ENCODE measurements at places on chromosomes 16 and 17.

DNA sequence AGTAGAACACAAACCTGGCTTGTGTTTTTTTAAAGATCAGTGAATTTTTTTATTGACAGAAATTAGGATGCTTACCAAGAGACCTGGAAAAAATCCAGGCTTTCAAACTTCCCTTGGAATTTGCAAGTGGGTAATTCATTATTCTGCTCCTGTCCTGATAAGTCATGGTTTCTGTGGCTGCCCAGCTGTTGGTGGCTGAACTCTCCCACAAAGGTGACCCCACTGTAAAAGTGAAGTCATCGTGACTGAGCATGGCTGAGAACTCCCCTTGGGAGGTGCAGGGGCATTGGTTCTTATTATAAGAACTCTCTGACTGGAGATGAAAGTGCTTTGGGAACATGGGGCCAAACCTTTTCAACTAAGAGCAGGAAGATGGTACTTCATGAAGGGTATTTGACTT, 46.6 kb upstream of the TANC2 start:
- no peak for DNase-seq

DNA sequence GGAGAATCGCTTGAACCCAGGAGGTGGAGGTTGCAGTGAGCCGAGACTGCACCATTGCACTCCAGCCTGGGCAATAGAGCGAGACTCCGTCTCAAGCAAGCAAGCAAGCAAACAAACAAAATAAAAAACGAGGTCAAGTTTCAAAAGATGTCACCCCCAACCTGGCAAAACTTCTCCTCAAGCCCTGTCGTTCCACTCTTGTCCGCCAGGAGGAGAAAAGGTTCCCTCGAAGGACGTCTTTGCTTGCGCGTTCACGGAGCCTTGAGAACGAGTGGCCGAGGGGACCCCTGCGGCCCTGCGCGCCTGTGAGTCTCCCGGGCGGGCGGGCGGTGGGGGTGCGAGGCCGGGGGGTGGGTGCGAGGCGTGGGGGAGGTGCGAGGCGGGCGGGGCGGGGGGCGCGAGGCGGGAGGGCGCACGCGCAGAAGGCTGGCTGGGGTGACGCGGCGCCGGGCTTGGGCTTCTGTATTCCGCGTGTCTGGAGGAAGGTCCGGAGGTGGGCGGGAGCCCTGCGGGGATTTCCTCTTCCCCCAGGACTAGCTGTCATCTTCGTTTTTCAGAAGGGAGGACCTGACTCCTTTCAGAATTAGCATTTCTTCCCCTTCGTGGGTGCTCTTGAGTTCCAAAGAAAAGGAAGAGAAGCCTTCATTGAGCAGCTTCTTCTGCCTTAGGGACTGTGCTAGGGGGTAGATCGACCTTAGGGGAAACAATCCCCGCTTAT, 3.7 kb downstream of the SLC52A1 start:
- DNase-seq, result peak; percentile 67

DNA sequence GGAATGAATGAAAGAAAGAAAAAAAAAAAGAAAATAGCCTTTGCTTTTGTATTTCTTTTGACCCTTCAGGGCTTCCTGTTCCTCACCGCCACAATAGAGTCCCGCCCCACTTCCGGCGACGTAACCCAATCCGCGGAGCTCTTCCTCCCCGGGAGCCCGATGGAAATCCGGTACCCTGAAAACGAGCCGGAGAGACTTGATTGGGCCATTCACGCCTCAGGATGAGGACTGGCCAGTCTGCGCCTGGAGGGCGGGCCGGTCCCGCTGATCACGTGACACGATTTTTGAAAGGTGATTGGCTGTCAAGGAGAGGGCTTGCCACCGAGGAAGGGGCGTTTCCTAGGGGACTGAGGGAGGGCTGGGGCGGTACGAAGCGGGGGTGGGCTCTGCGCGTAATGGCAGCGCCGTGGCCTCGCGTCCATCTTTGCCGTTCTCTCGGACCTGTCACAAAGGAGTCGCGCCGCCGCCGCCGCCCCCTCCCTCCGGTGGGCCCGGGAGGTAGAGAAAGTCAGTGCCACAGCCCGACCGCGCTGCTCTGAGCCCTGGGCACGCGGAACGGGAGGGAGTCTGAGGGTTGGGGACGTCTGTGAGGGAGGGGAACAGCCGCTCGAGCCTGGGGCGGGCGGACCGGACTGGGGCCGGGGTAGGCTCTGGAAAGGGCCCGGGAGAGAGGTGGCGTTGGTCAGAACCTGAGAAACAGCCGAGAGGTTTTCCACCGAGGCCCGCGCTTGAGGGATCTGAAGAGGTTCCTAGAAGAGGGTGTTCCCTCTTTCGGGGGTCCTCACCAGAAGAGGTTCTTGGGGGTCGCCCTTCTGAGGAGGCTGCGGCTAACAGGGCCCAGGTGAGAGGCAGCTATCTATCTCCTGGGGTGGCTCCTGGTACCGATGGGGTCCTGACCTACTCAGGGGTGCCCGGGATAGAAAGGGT, at the start of the genes PSME3IP1 and RSPRY1:
Gene PSME3IP1 (minus strand): TSS at position 95 of the 927 bp plus-strand sequence. CDS start 12,185 bp downstream, outside the sequence.
Gene RSPRY1 (plus strand): TSS at position 385 of the 927 bp plus-strand sequence. CDS start 18,330 bp downstream, outside the sequence.
- peak; percentile 91 for DNase-seq

DNA sequence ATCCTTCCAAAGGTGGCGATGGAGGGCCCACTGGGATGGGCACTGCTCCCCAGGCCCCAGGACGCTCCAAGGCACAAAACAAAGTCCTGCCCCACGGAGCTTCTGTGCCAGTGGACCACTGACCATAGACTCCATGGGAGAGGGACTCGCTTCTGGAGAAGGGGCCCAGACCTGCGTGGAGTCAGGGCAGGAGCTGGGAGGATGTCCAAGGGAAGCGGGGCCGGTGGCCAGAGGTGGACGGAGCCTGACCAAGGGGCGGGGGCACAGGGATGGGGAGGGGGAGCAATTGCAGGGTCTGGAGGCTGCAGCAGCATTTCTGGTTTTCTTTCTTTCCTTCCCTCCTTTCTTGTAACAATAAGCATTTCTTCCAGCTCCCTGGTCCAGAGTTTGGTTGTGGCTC, 14.1 kb downstream of the KCNJ12 start:
- DNase-seq, result no peak

- DNase-seq, result no peak
These were observed 990 bp downstream of the DOK4 start for GRCh38 chr16:57485091-57485915.

- DNase-seq, result no peak
These were observed 827 bp downstream of the CDK10 start for GRCh38 chr16:89687092-89687940.
